Esophagus squamous epithelium (tissue), 5 donors: ENCODE measurements at places on chromosomes 13 and 19. TPM values are rescaled to one million over a fixed set of nuclear protein-coding genes. Genes with fewer than 3 reads are reported as not detected.

ZNF865 gene
- 2.7 TPM for total RNA-seq

ZNF681 gene
- 2.7 TPM for total RNA-seq

SLC25A30 gene
- 1.7 TPM for total RNA-seq

PLIN3 gene
- total RNA-seq, result 152 TPM

CD320 gene
- 8.7 TPM for total RNA-seq

HCST gene
- total RNA-seq, result 1.3 TPM

IL4I1 gene
- 0.57 TPM for total RNA-seq

ZNF439 gene
- total RNA-seq, result 5.0 TPM

GGN gene
- not detected for total RNA-seq

CRB3 gene
- total RNA-seq, result 53.0 TPM

PCDH9 gene
- total RNA-seq, result 0.76 TPM

A1BG gene
- total RNA-seq, result 13.9 TPM

EVI5L gene
- 15.5 TPM for total RNA-seq

IFNL1 gene
- total RNA-seq, result not detected

DNA sequence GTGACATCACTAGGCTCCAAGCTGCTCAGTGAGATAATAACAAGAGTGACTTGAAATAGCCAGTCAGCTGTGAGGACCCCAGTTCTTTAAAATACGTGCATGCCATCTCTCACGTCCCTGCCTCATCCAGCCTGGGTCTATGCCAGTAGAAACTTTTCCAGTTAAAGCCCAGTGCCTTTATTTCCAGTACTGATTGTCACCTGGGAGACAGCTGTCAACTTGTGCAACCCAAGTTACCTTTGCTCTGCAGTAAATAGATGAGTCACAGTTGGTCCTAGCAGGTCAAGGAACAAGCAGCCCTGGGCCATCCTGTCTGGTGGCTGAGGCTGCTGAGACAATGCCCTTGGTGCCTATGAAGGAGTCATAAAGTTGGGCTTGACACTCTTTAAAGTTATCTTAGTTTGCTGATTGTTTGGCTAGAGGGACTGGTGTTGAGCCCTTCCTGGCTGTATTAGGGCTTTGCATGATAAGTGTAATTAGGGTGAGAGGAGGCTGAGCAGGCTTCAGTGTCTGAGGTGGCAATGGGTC is 228.7 kb downstream of the LACC1 start:
- no peak for DNase-seq

GRCh38 chr13:31949486-31949885 is 82.1 kb upstream of the FRY start:
- DNase-seq, result no peak

DNA sequence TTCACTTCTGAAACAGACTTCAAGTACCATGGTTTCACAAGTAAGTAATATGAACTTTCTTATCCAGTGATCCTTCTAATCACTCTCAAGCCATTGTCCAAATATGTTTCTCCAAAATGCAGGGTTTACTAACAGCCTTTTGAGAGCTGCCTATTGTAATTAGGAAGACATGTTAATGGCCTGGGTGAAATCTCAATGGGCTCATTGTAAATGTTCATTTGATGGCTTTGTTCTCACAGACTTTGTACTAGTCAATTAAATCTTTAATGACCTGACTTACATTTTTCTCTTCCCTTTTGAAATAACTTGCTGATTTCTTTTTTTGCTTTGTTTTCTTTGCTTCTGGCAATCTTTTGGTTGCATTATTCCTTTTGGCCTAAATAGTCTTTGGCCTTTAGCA is 444.8 kb downstream of the LIG4 start:
- no peak for DNase-seq

- no peak for DNase-seq
Observed at GRCh38 chr19:16096280-16096855, 15.3 kb upstream of the RAB8A start.

DNA sequence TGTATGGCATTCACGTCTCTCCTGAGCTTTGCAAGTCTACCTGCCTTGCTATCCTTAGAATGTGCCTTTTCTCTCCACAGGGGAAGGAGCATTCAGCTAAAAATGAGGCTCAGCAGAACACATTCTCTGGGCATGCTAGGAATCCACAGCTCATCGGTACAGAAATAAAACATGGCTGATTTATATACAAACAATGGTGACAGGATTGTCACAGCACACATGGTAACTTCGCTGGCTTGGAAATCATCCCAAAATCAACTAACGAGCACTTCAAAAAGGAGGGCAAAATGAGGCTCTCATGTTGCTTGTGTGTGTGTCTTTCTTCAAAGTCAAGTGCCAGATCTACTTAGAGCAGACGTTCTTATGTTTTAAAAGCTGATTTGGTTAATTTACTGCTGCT is 373.0 kb downstream of the FGF14 start:
- DNase-seq, result no peak

GRCh38 chr19:48006762-48007161 is 12.3 kb downstream of the ELSPBP1 start:
- no peak for DNase-seq

- DNase-seq, result no peak
Observed at GRCh38 chr13:22903301-22903700, 277.5 kb upstream of the SGCG start.

DNA sequence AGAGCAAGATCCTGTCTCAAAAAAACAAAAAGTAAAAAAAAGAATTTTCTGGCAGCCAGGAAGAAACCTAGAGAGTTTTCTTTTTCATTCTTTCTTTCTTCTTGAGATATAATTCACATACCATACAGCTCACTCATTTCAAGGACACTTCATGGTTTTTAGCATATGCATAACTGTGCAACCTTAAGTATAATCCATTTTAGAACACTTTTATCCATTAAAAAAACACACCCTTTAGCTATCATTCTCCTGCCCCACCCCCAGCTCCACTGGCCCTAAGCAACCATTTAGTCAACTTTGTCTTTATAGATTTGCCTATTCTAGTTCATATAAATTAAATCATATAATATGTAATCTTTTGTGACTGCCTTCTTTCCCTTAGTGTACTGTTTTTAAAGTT is 8.1 kb upstream of the IPO5 start:
- no peak for DNase-seq

- DNase-seq, result no peak
Observed at GRCh38 chr19:11191273-11191755, 6.0 kb downstream of the KANK2 start.

DNA sequence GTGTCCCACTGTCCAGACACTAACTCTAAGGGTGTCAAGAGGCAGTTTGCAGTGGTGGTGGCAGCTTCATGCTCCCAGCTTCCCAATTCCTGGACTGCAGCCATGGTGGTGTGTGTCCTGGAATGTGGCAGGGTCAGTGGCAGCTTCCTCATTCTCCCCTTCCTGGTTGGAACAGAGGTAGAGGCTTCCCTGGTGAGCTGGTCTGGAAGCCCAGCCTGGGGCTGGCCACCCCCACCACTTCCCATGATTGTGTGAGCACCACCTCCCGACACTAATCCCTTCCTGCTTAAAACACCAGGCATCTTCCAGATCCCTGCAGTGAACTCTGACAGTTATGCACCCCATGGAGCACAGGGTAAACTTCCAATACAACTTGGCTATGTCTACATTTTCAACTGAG is 134.9 kb downstream of the RAP2A start:
- DNase-seq, result no peak

- DNase-seq, result no peak
Observed at GRCh38 chr13:107458269-107458668, 757.1 kb downstream of the LIG4 start.

DNA sequence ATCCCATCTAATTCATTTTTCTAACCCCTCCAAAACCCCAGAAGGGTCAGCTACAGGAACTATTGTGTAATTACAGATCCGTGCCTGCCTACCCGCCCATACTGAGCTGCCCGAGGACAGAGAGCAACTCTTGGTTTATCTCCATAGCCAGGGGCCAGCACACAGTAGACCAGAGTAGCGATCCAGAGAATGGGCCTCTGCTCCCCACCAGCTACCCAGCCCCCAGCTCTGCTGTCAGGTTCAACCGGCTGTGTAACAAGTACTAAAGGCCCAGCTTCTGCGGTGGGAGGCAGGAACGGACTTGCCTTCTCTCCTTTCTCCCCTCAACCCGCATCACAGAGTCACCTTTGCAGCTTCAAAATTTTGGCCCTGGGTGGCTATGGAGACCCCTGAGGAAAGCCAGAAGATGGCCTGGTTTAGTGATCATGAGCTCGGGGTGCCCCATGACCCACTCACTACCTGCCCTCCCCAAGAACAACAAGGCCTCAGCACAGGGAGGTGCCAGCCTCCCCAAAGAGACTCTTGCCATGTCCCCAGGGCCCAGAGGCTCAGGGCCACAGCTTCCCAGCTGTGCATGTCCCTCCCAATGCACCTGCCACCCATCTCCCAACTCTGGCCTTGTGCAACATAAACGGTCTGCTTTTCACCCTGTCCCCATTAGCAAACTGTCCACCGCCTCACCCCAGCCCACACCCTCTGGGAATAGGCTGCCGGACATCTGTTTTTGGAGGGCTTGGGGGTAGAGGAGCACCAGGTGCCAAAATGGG is 5.7 kb downstream of the CALM3 start:
- DNase-seq, result no peak

DNA sequence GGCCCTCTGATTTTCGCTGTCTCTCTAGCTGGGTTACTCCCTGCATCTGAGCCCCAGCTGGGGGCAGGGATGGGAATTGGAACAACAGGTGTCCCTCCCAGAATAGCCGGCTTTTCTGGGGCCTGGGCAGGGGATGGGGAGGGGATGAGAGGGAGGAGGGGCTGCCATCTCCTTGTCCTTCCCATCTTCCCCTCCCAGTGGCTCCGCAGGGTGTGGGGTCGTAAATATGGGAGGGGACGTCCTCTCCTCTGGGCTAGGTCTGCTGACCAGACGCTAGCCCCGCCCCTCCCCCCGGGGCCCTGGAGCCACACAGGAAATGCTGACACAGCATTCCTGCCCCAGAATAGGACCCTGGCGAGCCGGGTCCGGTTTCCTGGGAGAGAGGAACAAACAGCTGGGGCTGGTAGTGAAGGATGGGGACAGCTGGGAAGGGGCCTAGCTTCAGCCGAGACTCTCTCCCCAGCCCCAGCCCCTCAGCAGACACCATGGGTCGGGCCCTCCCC is 1.1 kb downstream of the RYR1 start:
- DNase-seq, result no peak

GRCh38 chr13:21636656-21637055 is 32.7 kb upstream of the MICU2 start:
- DNase-seq, result no peak

DNA sequence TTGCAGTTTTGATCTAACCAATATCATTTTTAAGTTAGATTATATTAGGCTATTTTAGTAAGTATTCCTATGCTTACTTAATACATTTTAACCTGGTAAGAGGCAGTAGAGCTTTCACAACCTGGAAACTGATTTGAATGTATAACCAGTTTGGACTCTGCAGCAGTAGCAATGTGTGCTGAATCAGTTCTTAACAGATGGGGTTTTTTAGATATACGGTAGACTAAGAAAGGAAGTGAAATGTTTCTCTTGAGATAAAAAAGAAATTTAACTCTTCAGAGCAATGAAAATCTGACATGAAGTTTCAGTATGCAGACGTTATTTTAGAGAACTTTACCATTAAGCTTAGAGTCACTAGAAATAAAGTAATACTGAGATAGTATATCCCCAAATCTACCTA is 2.7 kb downstream of the NBEA start:
- DNase-seq, result no peak

DNA sequence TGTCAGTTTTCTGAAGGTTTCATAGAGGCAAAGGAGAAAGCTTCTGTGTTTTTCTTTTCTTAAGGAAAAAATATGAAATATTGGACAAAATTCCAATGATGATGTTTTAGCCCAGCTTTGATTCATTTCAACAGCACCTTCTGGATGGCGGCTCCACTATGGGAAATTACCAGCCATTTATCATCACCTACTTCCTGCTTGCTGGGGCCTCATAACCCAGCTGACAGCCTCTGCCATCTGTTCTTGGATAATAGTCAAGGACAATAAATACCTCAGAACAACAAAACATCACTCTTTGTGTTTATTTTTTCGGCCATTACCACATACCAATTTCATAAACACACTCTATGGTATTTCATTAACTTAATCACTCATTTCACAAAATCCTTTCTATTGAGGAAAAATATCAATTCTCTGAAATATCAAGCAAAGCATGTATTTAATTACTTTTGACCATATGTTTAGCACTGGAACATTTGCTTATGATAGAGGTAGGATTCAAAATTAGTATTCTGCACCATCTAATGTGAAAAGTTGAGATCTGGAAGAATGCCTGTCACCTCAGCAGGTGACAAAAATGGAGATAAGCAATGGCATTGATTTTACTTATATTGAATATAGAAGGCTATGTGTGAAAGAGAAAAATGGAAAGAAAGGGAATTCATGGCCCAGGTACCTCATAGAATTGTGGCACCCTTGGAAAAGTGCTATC is 629.7 kb downstream of the LIG4 start:
- no peak for DNase-seq

- no peak for DNase-seq
Observed at GRCh38 chr13:21747456-21747855, 76.6 kb downstream of the FGF9 start.

DNA sequence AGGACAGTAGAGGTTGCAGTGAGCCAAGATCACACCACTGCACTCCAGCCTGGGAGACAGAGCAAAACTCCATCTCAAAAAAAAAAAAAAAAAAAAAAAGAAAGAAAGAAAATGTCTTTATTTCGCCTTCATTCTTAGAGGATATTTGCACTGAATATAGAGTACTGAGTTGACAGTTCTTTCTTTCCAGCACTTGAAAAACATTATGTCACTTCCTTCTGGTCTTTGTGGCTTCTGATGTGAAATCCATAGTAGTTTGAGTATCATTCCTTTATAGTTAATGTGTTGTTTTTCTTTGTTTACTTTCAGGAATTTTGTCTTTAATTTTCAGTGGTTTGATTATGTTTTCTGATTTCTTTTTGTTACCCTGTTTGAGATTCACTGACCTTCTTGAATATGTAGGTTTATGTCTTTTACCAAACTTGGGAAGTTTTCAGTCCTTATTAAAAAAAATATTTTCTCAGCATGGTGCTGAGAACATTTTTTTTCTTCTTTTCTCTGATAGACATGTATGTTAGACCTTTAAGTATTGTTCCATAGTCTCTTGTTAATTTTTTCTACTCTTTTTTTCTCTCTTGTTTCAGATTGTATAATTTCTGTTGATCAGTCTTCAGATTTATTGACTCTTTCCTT is 50.1 kb downstream of the PCCA start:
- DNase-seq, result no peak
